Left colon (tissue), 2 donors: ENCODE measurements at places on chromosomes 2 and 18. TPM values are rescaled to one million over a fixed set of nuclear protein-coding genes. Genes with fewer than 3 reads are reported as not detected.

SCN3A gene
- total RNA-seq: 0.43 TPM

DSC2 gene
- total RNA-seq: 261 TPM

UGT1A4 gene
- total RNA-seq: 4.0 TPM

RAD51AP2 gene
- not detected for total RNA-seq

IL1RN gene
- total RNA-seq: 2.6 TPM

GAD1 gene
- total RNA-seq: not detected

- peak; percentile 24 for DNase-seq
These were observed 697 bp upstream of the SPATS2L start for GRCh38 chr2:200305797-200306195.

GRCh38 chr2:235512699-235513053 is 18.8 kb downstream of the AGAP1 start:
- DNase-seq: peak; percentile 66

DNA sequence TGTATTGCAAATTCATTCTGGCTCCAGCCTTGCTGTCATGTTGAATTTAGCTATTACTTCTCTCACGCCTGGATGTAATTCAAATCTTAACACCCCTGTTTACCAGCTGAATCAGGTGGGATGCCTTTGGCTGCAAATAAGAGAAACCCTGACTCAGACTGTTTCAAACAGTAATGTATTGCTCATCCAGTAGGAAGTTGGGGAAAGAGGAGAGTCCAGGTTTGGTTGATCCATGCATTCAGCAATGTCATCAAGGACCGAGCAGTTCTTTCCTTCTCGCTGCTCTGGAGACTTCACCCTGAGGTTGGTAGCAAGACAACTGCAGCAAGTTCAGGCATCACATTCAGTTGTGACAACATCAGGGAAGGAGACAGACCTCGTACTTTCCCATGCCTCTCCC is 6.4 kb upstream of the DARS1 start:
- no peak for DNase-seq

DNA sequence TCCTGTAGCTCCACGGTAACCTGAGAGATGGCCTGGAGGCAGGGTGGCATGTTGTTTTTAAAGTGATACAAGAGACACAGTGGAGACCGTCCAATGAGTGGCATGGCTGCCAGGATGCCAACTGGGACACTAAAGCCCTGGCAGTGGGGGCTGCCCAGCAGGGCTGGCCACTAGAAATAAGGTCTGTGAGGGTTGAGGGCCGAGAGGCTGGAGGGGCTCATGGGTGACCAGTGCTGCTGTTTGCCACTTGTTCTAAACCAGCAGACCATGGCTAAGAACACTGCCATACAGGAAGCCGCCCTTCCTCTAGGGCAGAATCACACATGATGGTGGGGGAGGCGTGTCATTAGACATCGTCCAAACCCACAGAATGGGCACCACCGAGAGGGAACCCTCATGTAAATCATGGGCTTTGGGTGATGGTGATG is 71.9 kb downstream of the ALPK2 start:
- no peak for DNase-seq

DNA sequence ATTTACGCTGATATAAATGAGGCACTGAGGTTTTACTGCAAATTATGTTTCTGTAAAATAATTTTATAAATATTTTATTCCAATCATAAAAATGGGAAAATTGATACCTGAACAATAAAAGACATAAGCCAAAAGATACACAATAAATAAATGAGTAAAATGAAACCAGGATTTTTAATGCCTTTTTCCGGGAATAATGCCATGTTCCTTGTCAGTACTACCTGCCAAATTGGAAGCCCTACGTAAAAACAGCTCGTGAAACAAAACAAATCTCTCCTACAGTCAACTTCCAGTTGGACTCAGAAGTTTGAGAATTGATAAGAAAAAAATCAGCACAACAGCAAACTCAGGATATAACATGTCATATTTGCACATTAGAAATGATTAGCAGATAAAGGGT is 18.0 kb downstream of the GALNT3 start:
- no peak for DNase-seq

DNA sequence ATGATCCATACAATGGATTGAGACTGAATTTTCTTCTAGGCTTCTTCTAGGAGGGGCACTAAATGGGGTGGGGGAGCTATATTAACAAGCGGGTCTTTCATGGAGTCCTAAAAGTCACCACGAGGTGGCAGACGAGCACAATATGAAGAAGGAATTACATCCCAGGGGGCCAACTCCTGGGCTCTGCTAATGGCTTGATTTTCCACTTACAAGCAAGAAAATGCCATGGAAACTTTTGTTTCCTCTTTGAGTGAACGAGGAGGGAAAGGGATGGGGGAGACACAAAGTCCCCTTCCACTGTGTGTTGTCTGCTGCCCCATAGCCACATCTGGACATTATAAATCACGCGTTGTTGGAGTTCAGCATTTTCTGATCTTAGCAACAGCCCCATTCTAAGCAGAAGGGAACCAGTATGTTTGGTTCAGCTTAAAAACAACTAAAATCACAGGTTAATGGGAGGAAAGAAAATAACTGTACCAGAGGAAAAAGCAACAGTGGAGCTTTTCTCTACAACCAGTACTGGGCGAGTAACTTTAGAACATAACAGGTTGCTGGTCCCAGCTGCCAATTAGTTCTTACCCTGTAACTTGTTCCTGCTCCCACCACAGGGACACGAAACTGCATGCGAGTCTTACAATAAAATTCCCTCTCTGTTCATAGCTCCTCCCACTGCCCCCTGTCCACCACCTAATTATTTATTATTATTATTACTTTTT is 285.0 kb upstream of the PARD3B start:
- peak; percentile 40 for DNase-seq

- no peak for DNase-seq
These were observed 106.3 kb downstream of the ANTXR1 start for GRCh38 chr2:69119104-69119894.

DNA sequence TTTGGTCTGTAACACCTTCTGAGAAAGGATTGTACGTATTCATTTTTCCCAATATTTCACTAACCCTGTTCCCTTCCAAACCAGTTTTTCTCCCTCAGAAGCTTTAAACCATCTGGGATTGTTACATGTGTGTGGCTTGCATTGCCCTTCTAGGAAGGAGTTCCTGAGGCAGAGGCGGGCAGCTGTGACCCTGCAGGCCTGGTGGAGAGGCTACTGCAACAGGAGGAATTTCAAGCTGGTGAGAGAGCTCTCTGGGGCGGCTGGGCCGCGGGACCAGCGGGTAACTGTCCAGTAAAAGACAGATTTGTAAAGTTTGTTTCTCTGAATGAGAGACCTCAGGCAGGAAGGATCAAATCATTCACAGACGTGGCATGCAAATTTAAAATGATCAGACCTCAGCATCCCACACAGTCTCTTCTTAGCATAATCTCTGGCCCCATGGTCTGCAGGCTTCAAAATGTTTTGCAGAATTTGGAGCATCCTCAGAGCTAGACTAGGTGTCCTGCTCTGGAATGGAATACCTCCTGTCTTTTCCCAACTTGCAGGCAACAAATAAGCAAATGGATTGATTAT is 40.2 kb upstream of the GPR17 start:
- no peak for DNase-seq

DNA sequence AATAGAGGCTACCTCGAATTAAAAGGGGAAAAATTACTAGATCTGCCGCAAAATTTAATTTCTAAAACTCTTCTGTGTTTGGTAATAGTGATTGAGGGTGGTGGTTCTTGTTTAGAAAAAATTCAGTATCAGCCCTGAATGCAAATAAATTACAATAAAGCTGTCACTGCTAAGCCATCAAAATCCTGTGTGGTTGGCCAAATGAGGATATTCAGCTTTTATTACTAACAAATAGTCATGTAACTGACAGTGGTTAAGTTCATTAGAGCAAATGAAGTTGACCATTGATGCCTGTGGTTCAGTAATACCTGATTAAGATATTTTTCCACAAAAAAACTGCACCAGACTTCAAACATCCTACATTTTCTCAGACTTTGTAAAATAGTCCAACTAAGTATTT is 14.4 kb downstream of the PPP1CB start:
- no peak for DNase-seq

DNA sequence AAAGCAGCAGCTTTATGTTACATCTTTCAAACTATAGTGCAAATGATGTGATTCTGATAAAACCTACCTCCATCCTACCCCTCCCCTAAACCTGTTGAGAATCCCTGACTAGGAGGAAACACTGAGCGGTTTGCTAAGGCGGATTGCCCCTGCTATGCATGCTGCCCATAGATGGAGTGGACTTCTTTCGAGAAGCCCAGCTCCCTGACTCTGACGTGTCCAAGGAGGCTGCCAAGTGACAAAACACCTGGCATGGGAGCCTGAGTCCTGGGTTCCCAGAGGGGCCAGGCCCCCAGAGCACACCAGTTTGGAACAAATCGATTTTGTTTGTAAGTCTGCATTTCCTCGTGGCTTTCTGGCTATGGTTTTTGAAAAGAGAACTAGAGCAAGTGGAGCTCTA is 1.4 kb upstream of the UXS1 start:
- DNase-seq: no peak

DNA sequence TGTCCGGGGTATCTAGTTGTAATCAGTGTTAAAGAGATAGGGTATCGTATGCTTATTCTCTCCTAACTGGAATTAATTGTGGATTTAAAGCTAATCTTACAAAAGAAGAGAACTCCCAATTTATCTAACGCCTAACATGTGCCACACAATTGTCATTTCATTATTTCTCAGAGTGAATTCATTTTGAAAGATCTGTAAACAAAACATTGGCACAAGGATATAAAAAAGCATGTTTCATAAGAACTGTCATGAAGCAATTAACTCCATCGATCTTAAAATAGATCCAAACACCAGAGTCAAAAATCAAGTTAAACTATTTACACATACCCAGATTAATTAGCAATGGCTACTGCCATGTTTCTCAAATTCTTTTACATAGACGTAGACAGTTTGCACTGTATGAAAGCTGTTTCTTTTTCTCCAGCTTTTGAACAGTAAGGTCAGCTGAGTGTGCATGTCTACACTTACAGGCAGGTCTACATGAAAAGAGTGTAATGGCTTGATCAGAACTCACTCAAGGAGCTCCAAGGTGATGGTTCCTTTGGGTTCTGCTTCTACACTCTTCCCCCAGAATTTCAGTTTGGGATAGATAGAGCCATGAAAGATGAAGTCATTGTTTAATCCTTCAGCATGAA is 38.8 kb downstream of the CABYR start:
- no peak for DNase-seq
